ENCODE measurements at places on chromosomes 6 and 20.

DNA sequence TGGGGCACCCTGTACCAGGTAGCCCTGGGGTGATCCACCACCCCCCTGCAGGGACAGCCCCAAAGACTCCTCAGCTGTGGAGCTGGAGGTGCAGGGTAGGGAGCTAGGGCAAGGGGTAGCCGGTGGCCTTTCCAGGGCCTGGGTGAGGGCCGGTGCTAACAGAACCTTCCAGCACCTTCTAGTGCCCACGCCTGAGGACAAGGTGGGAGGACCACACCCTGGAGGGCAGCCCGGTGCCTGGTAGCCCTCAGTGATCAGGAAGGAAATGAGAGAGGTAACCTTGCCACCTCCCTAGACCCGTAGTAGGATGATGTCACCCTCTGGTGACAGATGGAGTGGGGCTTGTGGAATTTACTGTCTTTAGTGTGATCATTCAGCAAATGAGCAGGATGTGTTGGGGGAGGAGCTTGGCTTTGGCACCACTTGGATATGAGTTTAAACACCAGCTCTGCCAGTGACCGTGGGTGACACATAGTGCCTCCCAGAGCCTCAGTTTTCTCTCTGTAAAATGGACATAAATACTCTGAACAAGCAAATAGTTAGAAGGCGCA, 187.7 kb downstream of the NFATC2 start:
- DNase-seq = no peak

DNA sequence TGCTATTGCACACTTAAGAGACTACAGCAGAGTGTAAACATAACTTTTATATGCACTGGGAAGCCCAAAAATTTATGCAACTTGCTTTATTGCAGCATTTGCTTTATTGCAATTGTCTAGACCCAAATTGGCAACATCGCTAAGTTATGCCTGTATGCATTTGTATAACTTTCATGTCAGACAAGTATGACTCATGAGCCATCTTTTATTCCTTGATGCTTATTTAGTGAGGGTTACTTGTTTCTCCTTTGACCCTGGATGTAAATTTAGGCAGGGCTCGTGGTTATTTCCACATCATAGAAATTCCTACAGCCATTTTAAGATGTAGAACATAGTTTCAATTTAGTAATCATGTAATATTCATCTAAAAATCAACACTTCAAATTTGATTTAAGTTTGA, 130.3 kb upstream of the LY86 start:
- no peak for DNase-seq

DNA sequence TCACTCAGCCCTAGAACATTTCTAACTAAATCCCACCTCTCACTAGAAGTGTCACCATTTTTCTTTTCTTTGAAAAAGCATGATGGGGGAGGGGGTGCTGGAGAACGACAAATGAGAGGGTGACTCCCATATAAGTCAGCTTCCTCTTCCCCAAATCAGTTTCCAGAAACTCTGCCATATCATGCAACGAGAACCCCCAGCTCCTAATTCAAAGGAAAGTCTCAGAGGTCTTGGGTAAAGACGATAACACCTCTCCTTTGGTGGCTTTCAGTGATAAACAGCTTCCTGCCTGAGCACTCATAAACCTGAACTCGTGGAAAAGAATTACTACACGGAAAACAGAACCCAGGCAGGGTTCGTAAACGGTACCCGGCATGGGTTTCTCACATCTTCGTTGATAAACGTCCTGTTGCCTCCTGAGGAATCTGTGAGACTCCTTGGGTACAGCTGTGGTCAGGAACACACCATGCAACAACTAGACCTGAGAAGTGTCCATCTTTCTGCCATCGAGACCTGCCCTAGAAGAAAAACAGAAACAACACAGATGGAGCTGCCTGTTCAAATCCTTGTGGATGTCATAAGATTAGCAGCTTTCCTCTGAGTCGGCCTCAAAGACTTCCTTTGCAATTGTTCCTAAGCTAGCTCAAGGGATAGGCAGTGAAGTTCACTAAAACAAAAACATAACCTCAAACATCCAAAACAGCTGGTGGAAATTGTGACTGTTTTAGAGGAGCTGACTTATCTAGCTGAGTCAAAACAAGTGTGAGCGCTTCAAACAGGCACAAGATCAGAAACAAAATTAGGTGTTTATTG, 185.8 kb upstream of the PRDM1 start:
- no peak for DNase-seq

DNA sequence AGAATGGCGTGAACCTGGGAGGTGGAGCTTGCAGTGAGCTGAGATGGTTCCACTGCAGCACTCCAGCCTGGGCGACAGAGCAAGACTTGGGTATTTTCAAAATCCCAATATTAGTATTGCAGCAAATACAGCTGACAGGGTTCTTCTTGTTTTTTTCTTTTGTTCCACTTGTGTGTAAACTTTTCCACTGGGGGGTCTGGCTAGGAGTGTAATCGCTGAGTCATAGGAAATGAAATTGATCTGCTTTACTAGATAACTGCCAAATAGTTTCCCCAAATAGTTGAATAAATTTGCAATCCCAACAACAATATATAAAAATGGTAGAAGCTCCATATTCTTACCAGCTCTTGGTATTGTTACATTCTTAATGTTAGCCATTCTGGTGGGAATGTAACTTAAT, 526.0 kb upstream of the SOX4 start:
- no peak for DNase-seq

GRCh38 chr6:47343600-47343999, 33.9 kb upstream of the TNFRSF21 start:
- no peak for DNase-seq

DNA sequence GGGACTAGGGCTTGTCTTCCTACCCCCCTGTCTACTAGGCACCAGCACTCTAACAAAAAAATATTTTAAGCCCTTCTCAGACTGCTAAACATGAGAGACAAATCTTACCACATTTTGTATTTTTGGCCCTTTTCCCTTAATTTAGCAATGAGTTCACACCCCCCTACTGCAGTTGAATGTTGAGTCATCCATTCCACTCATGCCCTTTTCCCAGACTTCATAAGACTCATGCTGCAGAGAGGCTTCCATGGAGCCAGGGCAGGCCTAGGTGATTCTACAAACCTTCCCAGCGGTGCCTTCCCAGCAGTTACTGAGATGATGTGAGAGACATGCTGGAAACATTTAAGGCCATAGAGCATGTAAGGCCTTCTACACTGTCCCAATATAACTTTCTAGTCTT, 53.9 kb downstream of the PXDC1 start:
- DNase-seq = no peak

DNA sequence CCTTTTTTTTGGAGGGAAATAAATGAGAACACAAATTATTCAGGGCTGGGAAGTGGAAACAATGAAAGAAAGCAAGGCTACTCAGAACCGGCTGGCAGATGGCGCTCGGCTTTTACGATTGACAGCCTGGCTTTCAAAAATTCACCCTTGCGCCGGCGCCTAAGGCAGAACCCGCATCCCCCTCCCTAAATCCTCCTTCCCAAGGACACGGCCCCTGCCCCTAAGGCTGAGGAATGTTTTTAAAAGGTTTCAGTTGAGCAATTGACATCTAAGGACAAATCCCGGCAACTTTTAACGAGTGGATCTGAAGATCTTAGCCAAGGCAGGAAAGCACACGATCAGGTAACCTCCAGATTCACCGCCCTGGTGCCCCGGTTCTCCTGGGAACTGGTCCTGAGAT, 16.3 kb downstream of the GNAS start:
- no peak for DNase-seq

GRCh38 chr6:168179133-168179532, 100.1 kb upstream of the FRMD1 start:
- no peak for DNase-seq

- no peak for DNase-seq
Observed at GRCh38 chr20:63618291-63618980, 8.5 kb downstream of the GMEB2 start.

- DNase-seq = no peak
Observed at GRCh38 chr6:154352898-154353585, 3.6 kb downstream of the IPCEF1 start.

DNA sequence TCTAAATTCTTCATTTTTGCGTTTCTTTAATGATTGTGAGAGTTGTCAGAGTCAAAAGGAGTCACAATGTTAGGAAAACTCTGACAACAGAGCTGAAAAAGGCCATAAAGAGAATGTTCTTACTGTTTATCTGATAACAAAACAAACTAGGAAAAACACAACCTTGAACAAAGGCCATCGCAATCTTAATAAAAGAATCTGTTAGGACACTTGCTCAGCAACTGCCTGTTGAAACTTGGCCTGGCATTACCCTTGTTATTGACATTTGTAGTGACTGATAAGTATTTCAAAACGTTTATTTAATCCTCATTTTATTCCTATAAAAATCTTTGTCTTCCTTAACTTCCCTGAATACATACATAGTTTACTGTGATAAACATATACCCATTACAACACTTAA, 15.7 kb downstream of the GSTA1 start:
- DNase-seq = no peak
